ENCODE measurements at places on chromosomes 5 and 9.

- DNase-seq = no peak
These were observed 34.5 kb downstream of the C9orf57 start for GRCh38 chr9:72025906-72026305.

DNA sequence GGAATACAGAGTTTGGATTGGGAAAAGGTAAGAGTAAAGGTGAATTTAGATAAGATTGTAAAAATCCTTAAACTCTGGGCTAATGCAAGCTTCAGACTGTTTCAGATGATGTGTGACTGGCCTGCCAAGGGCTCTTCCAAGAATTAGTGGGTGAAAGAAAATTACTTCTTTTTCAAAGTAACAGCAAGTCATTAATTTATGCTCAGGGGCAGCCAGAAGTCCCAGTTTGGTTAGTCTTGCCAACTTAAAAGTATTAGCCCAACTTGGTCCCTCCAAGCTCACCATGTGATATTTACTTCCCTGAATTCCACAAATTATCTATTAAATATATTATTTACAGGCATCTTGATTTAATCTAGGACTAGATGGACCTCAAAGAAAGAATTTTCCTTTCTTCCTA, 947.8 kb downstream of the NR2F1-AS1 start:
- DNase-seq = no peak

- DNase-seq = no peak
These were observed 83.7 kb downstream of the ADAMTS2 start for GRCh38 chr5:179261301-179262125.

GRCh38 chr5:133943475-133943817, 25.0 kb downstream of the C5orf15 start:
- no peak for DNase-seq

- no peak for DNase-seq
These were observed 17.5 kb downstream of the UBE2QL1 start for GRCh38 chr5:6465831-6466790.

DNA sequence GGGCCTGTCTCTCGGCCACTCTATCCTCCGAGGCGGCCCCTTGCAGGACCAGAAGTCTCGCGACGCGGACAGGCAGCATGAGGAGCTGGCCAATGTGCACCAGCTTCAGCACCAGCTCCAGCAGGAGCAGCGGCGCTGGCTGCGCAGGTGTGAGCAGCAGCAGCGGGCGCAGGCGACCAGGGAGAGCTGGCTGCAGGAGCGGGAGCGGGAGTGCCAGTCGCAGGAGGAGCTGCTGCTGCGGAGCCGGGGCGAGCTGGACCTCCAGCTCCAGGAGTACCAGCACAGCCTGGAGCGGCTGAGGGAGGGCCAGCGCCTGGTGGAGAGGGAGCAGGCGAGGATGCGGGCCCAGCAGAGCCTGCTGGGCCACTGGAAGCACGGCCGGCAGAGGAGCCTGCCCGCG, 283.5 kb downstream of the ARHGEF28 start:
- no peak for DNase-seq

- no peak for DNase-seq
These were observed 161.4 kb downstream of the SLIT3 start for GRCh38 chr5:169139480-169140050.

DNA sequence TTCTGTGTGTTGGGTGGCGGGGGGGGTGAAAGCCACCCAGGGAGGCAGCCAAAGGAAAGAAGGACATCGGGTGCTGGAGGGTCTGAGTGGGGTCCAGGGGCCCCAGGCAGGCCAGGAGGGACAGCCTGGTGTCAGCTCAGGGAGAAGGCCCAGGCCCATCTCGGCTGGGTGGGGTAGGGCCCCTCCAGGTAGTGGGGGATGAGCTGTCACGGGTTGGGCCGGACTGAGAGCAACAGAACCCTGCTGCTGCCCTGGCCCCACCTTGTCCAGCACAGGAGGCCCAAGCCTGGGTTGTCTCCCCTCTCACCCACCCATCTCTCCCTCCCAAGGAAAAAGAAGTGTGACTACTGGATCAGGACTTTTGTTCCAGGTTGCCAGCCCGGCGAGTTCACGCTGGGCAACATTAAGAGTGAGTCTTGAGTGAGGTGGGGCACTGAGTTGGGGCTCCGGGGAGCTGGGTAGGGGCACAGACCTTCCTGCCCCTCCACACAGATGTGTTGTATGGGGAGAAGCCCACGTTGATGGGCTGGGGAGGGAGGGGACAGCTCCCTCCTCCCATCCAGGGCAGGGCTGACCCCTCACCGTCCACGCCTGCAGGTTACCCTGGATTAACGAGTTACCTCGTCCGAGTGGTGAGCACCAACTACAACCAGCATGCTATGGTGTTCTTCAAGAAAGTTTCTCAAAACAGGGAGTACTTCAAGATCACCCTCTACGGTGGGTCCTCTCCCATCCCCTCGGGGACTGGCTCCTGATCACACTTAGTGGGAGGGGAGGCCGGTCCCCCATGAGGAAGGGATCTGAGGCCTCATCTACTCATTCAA, 2.3 kb downstream of the LCN2 start:
- DNase-seq = no peak

GRCh38 chr5:35010676-35011075, 37.1 kb downstream of the AGXT2 start:
- no peak for DNase-seq

- DNase-seq = no peak
These were observed 124.8 kb upstream of the RAD23B start for GRCh38 chr9:107158321-107158720.

GRCh38 chr5:37554938-37555337, 175.8 kb downstream of the WDR70 start:
- no peak for DNase-seq

- DNase-seq = no peak
These were observed 21.5 kb downstream of the PALM2AKAP2 start for GRCh38 chr9:109801484-109801883.

DNA sequence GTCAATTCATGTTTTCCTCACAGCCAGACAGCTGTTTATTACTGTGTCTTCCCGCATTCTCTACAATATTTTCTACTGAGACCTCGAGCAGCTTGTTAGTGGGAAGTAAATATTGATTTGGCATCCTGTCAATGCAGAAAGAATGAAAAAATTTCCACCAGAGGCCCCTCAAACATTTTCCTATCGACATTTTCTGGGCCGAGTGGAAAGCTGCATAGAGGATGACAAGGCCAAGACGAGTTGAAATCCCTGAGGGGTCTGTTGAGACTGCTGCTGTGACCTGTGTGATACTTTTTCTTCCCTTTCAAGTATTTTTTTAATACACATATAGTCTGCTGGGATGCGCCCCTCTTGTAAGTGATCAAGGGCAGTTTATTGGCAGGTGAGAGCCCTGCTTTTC, 91.4 kb upstream of the SH3GL2 start:
- DNase-seq = no peak

DNA sequence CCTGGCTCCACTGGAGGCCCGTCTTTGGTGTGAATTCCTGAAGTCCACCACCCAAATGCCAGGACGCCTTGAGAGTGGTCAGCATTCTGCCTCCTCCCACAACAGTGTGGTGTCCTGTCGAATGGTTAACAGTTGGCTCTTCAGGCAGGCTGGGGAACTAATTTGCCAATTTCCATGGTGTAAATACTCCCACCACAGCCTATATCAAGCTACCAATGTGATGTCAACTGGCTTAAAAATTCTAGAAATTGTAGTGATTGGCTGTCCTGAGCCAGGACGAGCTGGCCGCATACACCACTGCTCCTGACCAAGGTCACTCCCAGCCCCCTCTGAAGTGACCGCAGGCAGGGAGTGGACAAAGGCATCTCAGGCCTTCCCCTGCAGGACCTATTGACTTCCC, 11.1 kb downstream of the UNC5A start:
- no peak for DNase-seq

DNA sequence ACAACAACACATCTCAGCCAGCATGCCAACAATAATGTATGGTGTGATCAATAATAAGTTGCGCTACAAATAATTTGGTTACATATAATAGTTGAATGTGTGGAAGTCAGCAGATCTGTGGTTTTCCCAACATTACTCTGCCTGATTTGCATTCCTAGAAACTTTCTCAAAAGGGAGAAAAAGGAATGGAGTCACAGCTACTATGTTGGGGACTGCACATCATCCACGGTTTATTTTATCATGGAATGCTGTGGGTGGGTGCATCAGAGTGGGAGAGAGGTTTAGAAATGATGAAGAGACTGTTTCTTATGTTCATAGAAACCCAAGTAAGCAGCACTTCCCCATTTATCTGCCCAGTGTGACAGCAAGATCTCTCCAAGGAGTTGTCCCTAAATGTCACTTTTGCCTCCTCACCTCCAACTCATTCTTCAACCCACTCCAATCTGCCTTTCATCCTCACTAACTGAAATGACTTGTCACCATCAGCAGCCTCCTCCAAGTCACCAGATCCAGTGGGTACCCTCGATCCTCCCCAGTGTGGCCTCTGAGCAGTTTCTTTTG, 2.8 kb upstream of the SPOCK1 start:
- no peak for DNase-seq

- no peak for DNase-seq
These were observed 130.1 kb upstream of the OSMR start for GRCh38 chr5:38715696-38716095.

DNA sequence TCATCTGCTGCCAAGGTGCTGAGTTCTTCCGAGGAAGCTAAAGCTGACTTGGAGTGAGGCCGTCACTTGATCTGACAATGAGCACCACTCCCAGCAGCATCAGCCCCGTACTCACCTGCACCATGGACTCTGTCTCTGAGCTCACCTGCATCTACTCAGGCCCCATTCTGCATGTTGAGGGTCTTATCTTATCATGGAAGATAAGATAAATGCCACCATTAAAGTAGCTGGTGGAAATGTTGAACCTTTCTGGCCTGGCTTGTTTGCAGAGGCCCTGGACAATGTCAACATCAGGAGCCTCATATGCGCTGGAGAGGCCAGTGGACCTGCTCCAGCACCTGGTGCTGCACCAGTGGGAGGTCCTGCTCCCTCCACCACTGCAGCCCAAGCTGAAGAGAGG, 35.0 kb upstream of the HMGCS1 start:
- DNase-seq = no peak

DNA sequence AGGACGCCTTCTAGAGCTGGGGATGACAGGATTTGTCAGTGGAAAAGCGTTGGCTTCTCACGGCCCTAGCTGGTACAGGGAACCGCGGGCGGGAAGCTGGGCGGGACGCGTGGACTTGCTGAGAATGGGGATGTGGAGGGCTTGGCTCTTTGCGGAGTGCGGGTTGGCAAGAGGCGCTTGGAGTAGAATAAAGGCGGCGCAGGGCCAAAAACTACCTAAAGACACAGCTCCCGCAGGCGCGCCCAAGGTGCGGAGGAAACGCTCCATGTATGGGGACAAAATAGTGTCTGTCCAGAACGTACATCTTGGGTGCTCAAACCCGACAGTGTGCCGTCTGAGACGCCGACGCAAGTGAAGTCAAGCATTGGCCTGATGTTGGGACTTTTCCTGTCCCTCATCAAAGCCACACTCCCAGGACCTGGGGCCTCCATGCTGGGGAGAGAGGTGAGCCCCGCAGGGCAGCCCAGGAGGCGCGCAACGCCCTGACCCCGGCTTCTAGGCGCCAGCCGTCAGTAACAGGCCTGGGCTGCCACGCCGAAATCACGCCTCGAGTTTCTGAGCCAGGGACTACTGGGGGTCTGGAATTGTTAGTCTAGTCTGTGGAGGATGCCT, 1.6 kb upstream of the NKX2-5 start:
- DNase-seq = no peak

GRCh38 chr5:95958310-95959014, 3.2 kb downstream of the ELL2 start:
- DNase-seq = no peak

DNA sequence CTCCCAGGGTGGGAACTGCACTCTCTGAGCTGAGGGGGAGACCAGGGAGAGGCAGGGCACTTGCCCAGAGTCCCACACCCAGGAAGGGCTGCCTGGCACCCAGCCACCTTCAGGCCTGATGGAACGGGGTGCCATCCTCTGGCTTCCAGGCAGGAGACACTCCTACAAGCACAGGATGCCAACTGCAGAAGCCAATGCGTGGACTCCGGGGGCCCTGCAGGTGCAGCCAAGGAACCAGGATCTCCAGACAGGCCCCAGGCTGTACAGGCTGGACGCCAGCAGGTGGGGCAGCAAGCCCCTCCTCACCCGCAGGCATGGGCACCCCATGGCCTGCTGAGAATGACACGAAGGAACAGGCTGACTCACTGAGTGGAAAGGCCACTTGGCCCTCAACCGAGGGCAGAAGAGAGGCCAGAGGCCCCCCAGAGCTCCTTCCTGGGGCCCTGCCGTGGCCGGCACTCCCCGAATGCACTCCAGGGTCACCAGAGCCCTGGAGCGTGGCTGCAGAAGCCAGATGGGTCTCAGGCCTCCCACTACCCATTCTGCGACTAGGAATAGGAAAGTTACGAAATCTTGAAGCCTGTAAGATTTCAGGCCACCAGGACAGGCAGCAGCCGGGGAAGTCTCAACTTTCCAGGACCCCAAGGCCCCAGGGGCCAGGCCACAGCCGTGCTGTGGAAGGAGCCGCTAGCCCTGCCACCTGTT, 15.7 kb downstream of the NACC2 start:
- DNase-seq = no peak

DNA sequence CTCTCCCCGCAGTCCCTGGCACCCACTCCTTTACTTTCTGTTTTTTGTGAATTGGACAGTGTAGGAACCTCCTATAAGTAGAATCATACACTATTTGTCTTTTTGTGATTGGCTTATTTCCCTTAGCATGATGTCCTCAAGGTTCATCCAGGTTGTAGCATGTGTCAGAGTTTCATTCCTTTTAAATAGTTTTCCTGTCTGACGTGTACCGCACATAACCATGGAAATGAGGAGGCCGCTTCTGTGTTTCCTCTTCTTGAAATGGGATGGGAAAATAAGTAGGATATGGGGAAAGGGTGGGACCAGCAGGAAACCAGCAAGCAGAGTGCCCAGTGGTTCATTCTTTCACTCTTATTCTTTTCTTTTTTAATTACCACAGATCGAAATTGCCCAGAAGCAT, 72.6 kb upstream of the ENTREP1 start:
- no peak for DNase-seq

GRCh38 chr5:135491552-135492318, 39.6 kb upstream of the TIFAB start:
- no peak for DNase-seq

- DNase-seq = no peak
These were observed 1.9 kb upstream of the RNF38 start for GRCh38 chr9:36401897-36402480.

GRCh38 chr5:157290981-157291711, 25.2 kb downstream of the CYFIP2 start:
- DNase-seq = no peak

GRCh38 chr5:174532455-174533453, 191.6 kb upstream of the MSX2 start:
- DNase-seq = no peak

DNA sequence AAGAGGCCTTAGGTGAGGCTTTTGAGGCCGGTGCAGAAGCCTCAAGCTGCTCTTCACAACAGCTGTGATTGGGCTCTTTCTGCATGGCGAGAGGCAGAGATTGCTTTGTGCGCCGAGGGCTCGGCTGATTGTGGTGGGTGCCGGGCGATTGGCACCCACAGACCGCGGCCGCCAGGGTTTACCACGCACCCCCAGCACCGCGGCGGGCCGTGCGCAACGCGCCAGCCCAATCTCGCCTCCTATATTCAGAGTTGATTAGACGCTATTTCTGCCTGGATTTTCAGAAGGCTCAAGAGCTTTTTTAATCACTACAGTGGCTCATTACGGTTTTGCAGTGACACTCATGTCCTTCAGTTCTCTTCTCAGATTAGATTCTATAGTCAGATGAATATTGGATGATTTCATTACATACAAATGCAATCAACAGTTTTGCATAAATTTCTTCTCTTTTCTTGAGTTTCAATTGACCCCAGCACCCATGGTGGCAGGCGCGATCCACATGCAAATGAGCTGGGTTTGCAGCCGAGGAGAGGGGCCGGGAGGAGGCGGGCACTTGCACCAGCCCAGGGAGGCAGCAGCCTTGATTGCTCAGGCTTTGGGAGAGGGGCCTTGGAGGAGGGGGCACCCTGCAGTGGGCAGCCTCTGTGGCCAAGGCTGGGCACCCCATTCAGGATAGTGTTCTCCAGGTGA, 33.8 kb upstream of the PTGS1 start:
- DNase-seq = no peak

All from activated T-cell treated with anti-CD3 and anti-CD28 coated beads, Interleukin-2, amount 50 U/mL, for 4 hours (primary cell).